ENCODE measurements at places on chromosomes 2 and 18.

DNA sequence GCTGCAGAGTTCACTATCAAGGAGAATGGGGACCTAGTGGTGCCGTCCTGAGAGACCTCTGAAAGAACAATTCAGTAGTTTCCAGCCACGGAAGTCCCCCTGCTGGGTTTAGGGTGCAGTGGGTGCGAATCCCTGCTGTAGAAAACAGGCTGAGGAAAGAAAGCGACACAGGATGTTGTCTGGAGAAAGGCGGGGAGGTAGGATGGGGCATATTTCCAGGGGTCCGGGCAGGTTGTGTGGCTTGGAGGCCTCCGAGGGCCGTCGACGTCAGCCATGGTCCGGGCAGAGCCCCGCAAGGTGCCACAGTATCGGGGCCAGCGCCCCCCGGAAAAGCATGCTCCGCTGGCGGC, 807 bp upstream of the CREB1 start:
- no peak for DNase-seq

- DNase-seq = no peak
These were observed 68.6 kb downstream of the GATA6 start for GRCh38 chr18:22238036-22238435.

DNA sequence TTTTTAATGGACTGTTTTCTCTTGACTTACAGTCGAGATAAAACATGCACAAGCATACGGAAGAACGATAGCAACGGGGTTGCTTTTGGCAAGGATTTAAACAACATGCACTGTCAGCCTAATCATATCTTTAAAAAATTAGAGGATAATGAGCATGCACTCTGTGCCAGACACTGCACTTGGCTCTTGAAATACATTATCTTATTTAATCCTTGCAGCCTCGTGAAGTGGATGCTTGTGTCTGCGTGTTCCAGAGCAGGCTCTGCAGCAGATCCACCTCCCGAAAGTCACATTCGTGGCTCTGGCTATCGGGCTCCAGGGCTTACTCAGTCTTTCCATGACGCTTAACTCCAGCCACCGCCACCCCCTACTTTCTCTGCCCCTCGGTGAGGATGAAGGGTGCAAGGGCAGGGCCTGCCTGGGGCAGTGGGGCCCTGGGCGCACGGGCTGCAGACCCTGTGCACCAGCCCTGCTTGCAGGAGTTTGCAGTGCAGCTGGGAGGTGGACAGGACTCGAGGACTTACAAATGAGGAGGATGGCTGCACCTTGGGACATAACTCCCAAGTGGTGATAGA, 61.7 kb downstream of the ACKR3 start:
- no peak for DNase-seq

GRCh38 chr2:241298673-241299072, 16.8 kb downstream of the HDLBP start:
- no peak for DNase-seq

DNA sequence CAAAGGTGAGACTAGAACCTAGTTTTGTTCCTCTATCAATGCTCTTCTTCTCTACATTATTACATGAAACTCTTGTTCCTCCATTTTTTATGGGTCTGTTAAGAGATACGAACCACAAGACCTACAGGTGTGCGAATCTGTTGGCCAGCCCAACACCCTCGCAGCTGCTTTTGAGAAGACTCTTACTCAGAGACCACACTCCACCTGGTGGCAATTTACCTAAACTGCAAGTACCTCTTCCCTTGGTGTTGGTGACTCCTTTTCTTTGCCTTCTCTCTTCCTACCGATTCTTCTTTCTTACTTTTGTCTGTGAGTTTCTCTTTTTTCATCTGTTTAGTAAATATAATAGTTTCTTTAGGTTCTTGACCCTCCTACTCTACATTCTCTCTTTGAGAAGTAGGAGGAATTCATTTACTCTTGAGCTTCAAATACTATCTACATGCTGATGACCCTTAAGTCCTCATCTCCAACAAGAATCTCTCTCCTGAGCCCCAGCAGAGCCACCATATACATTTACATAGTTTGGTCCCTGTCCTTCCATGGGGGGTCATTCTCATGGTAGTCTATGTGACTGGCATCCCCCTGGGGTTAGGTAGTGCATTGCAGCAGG, 81.8 kb upstream of the GAREM1 start:
- DNase-seq = peak; percentile 66

DNA sequence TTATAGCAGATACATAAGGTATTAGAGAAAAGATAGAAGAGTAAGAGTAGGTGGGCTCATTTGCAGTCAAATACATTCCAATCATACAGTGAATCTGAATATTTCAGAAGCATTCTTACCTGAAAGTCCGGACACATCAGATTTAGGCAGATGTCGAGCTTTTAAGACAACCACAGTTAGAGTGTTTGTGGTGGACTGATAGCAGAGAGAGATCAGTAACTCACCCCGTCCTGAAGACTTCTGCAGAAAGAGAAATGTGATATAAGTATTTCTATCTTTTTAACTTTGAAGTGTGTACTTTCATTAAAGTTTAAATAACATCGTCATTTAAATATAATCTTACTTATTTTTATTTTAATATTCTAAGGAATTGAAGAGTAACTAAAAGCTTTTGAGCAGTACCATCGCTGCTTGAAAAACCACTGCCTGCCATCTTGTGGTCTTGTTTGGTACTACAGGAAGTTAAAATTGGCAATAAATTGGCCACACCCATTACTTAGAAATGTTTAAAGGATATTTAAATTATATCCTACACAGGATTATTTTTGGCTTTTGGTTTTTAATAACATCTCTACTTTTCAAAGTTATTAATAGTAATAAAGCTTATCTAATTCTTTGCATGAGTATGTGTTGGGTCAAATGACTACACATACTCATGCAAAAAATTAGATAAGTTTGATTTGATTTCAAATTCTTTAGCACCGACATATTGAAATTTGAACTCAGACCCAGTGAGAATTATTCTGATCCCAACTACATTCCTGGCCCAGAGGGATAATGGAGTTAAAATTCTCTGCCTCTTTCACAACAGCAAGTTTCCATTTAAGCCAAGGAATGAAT, 5.5 kb downstream of the SYT4 start:
- DNase-seq = peak; percentile 68

DNA sequence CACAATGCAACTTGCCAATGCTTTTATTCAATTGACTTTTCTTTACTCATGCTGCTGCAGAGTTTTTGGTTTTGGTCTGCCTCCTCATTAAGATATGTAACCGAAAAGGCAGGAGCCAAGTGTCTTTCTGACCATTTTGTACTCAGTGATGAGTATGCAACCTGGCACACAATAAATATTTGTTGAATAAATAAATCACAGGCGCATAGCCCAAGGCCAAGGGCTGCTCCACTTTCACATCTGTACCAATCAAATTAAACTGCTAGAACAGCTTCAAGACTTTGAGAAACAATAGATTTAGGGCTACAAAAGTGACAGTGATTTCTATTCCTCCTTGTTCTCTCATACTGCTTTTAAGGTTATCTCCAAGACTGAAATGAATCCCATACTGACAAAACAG, 828.2 kb downstream of the RNF144A start:
- DNase-seq = no peak

GRCh38 chr2:14401873-14402272, 230.6 kb upstream of the LRATD1 start:
- no peak for DNase-seq
